ENCODE measurements at places on chromosomes 4 and X.

DNA sequence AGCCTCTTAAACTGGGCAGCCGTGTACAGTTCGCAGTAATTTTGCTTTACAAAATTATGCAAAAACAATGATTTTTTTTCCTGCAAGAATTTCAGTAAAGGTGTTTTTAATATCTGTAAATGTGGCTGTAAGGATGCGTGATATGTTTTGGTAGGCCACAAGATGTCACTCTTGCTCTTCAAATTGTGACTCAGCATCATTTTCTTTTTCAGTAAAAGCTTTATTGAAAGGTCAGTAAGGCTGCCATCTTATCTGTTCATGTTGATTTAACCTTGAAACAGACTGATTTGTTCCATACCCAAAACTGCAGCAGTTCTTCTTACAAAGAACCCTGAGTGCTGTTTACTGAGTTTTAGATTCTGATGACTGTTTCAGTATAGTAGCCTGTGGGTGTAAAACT lies 39.9 kb downstream of the TXLNG start:
- DNase-seq: no peak

GRCh38 chr4:70855464-70855863 lies 15.8 kb upstream of the GRSF1 start:
- no peak for DNase-seq

- no peak for DNase-seq
Observed at GRCh38 chr4:82666970-82667665, 105.3 kb upstream of the TMEM150C start.

DNA sequence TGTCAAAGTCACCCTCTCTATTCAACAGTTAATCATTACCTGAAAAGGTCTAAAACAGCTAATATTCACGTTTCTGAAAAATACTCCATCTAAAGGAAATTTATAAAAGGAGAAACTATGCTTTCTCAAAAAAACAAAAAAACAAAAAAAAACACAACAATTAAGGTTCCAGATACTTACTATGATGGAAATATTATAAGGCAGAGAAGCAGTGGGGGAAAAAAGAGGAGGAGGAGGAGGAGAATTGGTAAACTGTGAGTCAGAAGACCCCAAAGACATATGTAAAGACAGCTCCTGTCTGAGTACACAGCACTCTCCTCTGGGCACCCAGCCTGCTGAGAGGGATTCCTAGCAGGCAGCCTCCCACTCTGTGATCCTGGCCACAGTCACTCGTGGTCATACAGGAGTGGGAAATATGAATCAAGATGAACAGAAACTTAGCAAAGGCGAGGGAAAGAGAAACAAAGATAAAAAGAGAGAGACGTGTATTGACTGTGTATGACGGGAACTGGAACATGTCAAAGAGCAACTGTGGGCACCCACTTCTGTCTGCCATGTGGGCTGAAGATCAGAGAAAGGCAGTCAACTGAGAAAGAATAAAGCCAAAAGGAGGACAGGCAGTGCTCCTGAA lies 12.5 kb downstream of the KLHL15 start:
- DNase-seq: no peak

DNA sequence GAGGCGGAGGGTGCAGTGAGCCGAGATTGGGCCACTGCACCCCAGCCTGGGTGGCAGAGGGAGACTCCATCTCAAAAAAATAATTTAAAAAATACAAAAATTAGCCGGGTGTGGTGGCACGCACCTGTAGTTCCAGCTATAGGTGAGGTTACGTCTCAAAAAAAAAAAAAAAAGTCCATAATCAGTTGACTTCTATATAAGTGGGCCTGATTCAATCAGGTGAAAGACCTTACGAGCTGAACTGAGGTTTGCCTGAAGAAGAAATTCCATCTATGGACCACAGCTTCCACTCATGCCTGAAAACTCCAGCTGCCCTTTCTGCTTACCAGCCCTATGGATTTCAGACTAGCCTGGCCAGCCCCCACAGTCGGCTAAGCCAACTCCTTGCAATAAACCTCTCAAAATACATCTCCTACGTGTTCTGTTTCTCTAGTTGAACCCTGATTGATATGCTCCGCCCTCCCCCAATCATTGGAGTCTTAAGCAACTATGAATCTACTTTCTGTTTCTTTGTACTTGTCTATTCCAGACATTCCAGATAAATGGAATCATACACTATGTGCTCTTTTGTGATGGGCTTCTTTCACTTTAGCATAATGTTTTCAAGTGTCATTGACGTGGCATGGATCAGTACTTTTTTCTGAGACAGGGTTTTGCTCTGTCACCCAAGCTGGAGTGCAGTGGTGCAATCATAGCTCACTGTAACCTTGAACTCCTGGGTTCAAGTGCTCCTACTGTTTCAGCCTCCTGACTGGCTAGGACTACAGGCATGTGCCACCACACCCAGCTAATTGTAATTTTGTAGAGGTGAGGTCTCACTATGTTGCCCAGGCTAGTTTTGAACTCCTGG lies 36.6 kb downstream of the SAT1 start:
- DNase-seq: no peak

GRCh38 chr4:145453163-145453520 lies 28.5 kb upstream of the SMAD1 start:
- DNase-seq: no peak

GRCh38 chr4:71185037-71185436 lies 153.8 kb upstream of the SLC4A4 start:
- DNase-seq: no peak

GRCh38 chr4:160826339-160826679 lies 1337.5 kb downstream of the FSTL5 start:
- no peak for DNase-seq

DNA sequence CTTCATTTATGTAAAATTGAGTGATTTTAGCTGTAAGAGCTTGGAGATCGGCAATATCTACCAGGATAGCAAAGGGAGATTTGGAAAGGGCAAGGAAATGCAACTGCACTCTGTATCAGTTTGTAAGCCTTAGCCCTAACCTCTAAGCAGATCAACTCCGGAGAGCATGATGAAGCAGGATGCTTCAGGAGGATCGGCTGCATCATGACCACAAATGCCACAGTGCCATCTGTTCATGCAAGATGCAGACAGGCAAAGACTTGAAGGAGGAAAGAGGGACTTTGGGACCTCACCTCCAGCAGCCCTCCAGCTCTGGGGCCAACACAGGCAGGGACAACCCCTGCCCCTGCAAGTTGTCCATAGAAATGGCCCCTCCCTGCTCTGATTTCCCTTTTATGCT lies 377.6 kb upstream of the GATB start:
- DNase-seq: no peak

- no peak for DNase-seq
Observed at GRCh38 chrX:18582910-18583493, 88.9 kb downstream of the RS1 start.

GRCh38 chrX:64853424-64853823 lies 122.8 kb downstream of the ZC4H2 start:
- no peak for DNase-seq

- DNase-seq: no peak
Observed at GRCh38 chrX:24148535-24149350, 786 bp upstream of the ZFX start.

GRCh38 chrX:3159995-3160720 lies 118.9 kb downstream of the ARSF start:
- no peak for DNase-seq

GRCh38 chrX:48498374-48498809 lies 10.4 kb upstream of the PORCN start:
- no peak for DNase-seq

All from T-helper 1 cell (primary cell).